ENCODE measurements at places on chromosomes 5 and 9.

GRCh38 chr9:437066-437465, 222.4 kb downstream of the DOCK8 start:
- DNase-seq: no peak

DNA sequence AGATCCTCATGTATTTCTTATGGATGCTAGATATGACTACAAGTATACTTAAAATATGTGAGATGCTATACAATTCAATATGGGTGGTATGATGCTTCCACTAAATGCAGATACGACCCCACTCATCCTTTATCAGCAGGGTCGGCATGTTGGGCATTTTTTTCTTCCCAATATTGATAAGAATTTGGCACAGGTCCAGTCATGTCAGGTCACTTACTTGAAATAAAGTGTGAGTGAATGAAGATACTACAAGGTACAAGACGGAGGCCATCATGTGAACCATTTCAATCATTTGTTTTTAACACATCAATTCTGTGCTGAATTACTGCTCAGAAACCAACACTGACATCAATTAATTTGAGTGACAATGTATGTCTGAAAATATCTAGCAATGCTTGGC, 146.9 kb upstream of the GNA14 start:
- no peak for DNase-seq

GRCh38 chr5:160260881-160261815, 31.8 kb downstream of the FABP6 start:
- no peak for DNase-seq

DNA sequence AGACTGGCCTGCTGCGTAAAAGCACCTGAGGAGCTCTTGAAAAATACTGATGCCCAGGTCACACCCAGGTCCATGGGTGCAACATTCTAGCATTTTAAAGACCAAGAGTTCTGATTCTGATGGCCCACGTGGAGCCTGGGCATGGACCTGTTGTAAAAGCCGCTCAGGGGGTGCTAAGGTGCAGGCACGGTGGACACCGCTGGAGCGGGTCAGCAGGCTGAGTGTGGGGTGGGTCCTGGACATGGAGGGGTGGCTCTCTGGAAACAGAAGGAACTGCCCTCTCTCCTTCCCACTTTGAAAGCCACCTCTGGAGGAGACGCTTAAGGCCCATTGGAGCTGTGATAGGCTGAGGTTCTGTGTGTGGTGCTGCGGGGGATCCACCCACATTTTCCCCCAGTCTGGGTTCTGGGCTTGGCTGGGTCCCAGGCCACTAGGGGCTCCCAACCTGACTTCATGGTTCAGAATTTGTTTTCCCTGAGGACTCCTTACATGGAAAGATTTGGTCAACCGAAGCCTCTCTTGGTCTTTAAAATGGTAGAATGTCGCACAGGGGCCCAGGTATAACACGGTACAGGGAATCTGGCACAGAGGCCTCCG, 16.6 kb downstream of the GPRIN1 start:
- no peak for DNase-seq

GRCh38 chr9:34669809-34670562, 7.5 kb upstream of the CCL27 start:
- DNase-seq: no peak
